ENCODE measurements at places on chromosomes 12 and 14.

DNA sequence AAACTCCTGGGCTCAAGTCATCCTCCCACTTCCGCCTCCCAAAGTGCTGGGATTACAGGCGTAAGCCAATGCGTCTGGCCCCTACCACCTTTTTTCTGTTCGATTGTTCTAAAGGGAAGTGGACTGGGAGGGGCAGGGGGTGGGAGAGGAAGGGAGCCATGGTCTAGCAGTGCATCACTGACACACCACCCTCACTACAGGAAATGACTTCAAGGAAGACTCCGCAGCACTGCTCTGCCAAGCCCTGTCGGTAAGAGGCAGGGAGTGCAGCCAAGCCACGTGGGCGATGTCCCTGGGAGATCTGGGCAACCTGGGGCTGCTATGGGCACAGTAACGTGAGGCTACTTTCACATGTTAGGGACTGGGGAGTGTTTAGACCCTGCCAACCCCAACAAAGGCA, 18.0 kb downstream of the LRRC74A start:
- peak; percentile 85 for DNase-seq

- DNase-seq: no peak
Observed at GRCh38 chr14:37047226-37047625, 125.2 kb downstream of the SLC25A21 start.

DNA sequence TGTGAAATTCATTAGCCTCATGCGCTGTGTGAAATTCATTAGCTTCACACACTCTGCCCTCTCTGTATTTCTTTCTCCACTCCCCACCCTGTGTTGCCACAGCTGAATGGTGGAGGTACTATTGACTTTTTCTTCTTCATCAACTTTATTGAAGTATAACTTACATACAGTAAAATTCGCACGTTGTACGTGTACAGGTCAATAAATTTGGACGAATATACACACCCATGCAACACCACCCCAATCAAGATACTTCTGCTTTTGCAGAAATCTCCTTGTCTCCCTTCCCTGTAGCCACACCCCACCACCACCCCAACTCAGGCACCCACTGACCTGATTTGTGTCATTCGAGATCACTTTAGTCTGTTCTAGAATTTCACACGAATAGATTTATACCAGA, 51.8 kb downstream of the FBXL14 start:
- no peak for DNase-seq

- no peak for DNase-seq
Observed at GRCh38 chr12:19848421-19848820, 409.1 kb downstream of the AEBP2 start.

GRCh38 chr12:104524034-104524832, 67.5 kb downstream of the CHST11 start:
- no peak for DNase-seq

DNA sequence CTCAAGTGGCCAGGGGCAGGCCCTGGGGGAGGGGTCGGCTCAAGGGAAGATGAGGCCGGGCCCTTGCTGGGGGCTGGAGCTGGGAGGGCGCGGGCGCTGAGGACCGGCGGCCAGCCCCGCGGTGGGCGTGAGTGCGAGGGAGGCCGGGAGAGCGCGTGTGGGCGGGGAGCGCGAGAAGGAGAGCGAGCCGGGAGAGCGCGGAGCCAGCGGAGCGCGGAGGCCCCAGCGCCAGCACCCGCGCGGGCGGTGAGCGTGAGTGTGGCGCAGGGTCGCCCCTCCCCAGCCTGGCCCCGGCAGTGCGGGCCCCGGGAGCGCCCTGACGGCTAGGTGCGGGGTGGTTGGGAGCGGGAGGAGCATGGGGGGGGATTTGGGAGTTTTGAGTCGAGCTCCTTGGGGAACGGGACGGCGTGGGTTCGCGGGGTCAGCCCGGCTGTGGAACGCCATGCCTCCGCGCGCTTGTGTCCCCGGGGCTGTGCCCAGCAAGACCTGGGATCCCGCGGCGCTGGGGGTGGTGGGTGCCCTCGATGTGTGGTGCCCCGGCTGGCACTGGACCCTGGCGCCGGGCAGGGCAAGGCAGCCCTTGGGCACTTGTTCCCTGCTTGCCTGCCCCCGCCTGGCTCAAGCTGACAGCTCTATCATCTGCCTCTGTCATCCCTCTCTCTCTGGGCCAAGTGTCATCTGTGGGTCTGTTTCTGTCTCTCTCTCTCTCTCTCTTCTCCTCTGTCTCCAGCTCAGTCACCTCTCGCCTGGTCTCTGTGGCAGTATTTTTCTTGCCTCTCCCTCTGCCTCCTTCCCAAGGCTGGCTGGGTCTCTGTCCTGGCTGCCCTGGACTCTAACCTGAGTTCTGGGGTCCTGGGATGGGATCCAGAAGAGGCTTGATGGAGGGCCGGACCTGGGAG, at the start of gene LBHD2:
TSS of gene LBHD2 (plus strand) at position 190 of the 899 bp plus-strand sequence. CDS start 1,803 bp downstream, outside the sequence.
- no peak for DNase-seq

- peak; percentile 59 for DNase-seq
Observed at GRCh38 chr12:50764286-50765094, 589 bp downstream of the ATF1 start.

DNA sequence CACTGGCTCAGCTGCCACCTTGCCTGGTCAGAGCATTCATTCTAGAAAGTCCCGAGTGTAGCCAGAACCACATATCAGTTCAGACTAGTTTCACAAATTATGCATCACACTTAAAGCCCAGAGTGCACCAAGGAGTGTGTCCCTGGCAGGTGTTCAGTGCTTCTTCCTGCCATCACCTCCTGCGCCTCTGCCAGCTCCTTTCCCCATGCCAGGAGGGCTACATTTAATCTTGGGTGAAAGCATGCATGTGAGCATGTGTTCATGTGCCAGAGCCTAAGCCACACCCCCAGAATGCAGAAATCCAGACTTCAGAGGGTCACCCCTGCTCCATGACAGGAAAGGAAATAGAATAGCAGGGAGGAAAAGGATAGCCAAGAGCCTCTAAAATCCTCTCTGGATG, 381.6 kb downstream of the DPF3 start:
- DNase-seq: no peak

DNA sequence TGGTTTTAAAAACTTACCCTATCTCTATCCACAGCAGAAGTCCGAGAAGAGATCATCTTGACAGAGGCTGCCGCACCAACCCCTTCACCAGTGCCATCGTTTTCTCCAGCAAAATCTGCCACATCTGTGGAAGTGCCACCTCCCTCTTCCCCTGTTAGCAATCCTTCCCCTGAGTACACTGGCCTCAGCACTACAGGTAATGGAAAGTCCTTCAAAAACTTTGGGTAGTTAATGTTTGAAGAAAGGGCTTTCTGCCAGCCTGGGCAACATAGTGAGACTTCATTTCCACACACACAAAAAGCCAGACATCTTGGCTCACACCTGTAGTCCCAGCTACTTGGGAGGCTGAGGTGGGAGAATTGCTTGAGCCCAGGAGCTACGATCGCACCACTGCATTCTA, 41.6 kb upstream of the RIC8B start:
- no peak for DNase-seq

DNA sequence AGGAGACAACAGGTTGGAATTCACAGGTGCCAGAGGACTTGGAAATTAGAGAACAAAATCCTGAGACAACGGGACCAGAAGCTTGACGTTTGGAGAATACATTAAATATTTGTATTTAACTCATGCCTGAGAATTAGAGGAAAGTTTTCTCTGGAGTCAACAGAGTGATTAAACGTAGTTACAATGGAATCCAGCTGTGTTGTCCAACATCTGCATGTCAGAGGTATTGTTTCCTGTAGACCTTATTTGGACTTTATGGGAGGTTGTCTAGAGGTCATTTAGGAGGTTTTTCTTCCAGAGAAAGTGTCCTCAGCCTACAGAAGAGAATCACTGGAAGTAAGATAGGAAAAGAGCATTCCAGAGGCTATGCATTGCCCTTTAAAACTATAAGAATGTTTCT, 45.1 kb upstream of the RERGL start:
- no peak for DNase-seq

- DNase-seq: no peak
Observed at GRCh38 chr12:51377099-51377984, 13.9 kb downstream of the GALNT6 start.

DNA sequence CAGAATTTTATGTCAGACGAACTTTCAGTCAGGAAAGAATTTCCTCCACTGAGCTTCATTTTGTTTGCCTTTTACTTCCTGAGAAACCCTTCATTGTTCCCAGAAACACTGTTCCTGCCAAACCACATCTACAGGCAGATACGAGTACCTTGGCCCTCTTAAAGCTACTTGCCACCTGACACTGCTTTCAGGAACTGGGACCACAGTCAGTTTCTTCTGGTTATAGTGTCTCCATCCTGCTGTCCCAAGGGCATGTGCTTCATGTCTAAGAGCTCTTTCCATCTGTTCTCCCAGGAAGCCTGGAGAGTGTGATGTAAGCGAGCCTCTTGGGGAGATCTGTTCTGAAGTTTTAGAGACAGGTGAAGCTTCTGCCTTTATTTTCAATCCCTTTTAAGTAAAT, 161.7 kb upstream of the PLEKHA5 start:
- no peak for DNase-seq

- DNase-seq: no peak
Observed at GRCh38 chr12:90152897-90153624, 444.4 kb upstream of the ATP2B1 start.

- DNase-seq: no peak
Observed at GRCh38 chr14:39568809-39569538, 136.7 kb upstream of the FBXO33 start.

GRCh38 chr14:36513451-36514277, 6.4 kb downstream of the NKX2-1 start:
- no peak for DNase-seq

- no peak for DNase-seq
Observed at GRCh38 chr12:19639781-19640415, 200.6 kb downstream of the AEBP2 start.

DNA sequence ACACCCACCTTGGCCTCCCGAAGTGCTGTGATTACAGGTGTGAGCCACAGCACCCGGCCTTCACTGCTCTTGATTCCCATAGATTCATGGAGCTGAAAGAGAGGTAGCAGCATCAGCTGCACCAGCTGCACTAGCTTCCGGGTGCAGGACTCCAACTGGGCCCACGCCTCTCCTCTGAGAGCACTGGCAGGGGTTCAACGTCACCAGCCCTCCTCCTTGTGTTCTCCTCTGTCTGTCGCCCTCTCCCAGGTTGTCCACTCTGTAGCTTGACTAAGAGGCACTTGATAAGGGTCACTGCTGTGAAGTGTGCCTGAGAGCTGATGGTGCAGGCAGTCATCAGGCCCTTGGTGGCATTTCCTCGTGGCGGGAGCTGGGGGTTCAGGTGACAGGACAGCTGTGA, 28.3 kb downstream of the MLXIP start:
- DNase-seq: no peak

- no peak for DNase-seq
Observed at GRCh38 chr14:70808416-70809224, 693 bp downstream of the MAP3K9 start.

DNA sequence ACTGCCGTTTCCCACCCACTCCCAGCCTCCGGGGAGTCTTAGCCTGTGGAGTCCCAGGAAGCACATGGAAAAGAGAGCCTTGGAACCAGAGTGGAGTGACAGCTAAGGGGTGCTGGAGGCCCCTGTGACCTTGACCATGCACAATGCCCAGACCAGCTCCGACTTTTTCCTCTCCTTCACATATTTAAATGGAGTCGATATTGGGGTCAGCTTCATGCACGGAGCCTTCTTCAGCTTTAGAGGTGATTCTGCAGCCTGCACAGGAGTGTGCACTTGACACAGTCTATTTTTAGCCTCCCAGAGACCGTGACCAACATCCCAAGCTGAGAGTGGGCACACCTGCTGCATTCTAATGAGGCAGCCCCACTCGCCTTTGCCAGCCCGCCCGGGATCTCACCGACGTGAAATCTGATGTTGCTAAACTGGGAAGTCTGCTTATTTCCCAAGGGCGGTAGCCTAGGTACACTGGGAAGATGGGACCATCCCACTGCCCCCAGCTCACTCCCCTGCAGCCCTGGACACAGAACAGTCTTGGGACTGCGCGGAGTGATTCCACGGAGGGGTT, 47.5 kb downstream of the PRMT8 start:
- DNase-seq: no peak

- no peak for DNase-seq
Observed at GRCh38 chr12:77166696-77167095, 101.3 kb upstream of the E2F7 start.

GRCh38 chr12:14278294-14278953, 87.1 kb upstream of the ATF7IP start:
- no peak for DNase-seq

- no peak for DNase-seq
Observed at GRCh38 chr12:9662488-9662887, 7.0 kb upstream of the CLEC2D start.

GRCh38 chr14:64463195-64463594, 2.1 kb upstream of the AKAP5 start:
- no peak for DNase-seq

DNA sequence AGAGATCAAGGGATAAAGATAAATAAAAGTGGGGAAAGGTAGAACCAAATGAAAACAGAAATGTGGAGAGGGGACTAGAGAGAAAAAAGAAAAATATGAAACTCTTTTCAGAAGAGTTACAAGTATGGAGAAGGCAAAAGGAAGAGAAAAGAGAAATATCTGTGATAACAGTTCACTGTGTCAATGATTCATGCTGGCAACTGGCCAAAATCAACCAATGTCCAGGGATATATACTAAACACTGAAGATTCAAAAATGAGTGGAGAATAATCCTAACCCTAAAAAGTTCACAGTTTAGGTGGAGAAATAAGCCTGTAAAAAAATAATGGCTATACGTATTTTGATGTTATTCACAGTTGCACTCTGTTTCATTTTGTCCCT, 372.3 kb upstream of the KITLG start:
- no peak for DNase-seq

GRCh38 chr12:26918321-26919215, 19.2 kb downstream of the INTS13 start:
- no peak for DNase-seq

- DNase-seq: no peak
Observed at GRCh38 chr14:91333650-91334039, 84.0 kb downstream of the CCDC88C start.

GRCh38 chr12:89669197-89669596, 39.4 kb downstream of the ATP2B1 start:
- DNase-seq: no peak

DNA sequence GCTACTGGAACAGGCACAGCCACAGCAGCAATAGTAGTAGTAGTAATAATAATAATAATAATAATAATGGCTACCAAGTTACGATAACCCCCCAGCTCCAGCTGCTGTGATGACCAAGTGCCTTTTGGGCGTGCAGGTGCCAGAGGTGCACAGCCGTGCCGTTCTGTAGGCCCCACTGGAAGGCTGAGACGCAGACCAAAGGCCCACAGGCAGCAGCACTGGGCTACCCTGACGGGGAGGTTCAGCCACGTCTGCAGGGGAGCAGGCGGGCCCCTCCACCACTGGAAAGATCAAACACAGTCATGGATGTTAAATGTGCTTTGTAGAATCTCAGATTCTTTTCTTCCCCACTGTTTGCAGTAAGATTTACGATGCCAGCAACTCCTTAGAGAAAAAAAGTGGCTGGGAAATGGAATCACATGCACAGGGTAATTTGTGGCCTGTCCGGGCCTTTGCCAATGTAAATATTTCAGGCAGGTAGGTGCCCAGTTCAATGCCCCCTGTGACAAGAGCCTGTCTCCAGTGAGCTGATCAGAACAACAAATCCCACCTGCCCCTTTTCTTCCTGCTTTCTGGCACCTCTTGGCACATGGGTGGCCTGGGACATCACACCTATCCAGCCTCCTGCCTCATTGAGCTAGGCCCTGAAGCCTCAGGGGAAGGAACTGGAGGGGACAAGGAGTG, 32.6 kb downstream of the CCDC85C start:
- DNase-seq: no peak

- DNase-seq: peak; percentile 99
Observed at GRCh38 chr14:45134051-45134958, at the start of gene FKBP3. FKBP3 (minus strand) TSS chr14:45134481; CDS start chr14:45134456, 25 bp downstream.

Data from KBM-7 (cell line).